ENCODE measurements at places on chromosomes 12 and 14.

DNA sequence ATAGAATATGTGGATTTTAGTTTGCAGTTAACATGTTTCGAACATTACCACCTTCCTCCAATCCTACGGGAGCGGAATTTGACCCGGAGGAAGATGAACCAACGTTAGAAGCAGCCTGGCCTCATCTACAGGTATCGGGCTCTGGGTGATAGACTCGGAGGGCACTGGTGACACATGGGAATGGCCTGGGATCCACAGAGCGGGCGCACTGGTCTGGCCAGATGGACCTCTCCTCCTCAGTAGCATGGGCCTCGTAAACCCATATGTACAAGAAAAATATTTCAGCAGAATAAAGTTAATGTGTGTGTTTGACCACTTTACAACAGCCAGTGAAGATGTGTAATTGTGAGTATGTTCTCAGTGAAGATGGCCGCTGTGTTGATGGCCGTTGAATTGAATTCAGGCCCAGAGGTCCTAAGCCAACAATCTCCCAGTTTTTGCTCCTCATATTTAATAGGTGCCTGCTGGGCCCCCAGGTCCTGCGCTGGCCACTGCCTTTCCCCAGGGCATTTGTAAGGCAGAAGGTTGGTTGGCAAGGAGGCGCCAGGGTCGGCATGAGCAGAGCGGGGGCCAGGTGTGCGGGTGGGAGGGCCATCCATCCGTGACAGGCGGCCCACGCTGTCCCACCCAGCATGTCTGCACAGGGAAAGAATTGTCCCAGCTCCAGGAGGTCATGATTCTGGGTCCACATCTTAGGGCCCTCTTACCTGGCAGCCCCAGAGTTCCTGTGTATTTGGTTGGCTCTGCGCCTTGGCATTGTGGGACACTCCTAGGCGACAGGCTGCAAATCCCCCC is 82.0 kb upstream of the DYNC1H1 start:
- no peak for DNase-seq

DNA sequence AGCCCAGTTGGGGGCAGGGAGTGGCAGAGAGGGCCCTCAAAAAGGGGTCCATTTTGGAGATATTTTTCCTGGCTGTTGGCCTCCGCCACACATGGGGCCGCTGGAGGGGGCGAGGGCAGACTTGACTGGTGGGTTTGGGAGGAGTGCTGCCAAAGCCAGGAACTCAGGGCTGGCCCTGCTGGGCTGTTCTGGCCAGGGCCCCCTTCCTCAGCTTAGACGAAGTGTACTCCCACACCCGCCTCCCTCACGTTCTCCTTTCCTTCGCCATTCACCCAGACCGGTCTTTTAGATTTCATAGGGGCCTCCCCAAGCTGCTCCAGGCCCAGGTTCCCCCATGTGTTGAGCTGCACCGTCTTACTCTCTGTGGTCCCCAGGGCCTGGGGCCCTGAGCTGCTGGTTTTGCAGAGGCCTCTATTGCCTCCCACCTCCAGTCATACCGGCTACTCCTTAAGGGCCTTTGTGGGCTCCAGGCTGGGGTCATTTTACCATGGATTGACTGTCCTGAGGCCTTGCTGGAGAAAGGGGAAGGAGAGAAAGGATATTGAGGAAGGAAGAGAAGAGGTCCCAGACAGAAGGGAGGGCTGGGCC is 1.3 kb downstream of the KRT7 start:
- DNase-seq: no peak

- no peak for DNase-seq
These were observed 27.3 kb downstream of the FRS2 start for GRCh38 chr12:69497308-69498026.

DNA sequence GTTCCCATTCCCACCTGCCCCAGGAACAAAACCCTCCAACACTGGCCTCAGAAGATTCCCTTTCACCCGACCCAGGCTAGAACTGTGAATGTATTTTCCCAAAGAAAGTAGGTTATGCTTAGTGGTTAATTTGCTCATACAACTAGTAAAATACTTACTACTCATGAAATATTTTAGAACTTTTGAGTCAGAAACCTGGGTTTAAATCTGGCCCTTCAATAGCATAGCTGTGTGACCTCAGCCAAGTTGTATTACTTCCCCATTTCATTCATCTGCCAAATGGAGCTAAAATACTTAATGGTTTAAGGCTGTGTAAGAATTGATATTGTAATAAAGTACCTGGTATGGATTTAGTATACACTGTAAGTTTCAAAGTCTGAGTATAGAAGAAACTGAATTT is 69.1 kb upstream of the DNM1L start:
- DNase-seq: no peak

DNA sequence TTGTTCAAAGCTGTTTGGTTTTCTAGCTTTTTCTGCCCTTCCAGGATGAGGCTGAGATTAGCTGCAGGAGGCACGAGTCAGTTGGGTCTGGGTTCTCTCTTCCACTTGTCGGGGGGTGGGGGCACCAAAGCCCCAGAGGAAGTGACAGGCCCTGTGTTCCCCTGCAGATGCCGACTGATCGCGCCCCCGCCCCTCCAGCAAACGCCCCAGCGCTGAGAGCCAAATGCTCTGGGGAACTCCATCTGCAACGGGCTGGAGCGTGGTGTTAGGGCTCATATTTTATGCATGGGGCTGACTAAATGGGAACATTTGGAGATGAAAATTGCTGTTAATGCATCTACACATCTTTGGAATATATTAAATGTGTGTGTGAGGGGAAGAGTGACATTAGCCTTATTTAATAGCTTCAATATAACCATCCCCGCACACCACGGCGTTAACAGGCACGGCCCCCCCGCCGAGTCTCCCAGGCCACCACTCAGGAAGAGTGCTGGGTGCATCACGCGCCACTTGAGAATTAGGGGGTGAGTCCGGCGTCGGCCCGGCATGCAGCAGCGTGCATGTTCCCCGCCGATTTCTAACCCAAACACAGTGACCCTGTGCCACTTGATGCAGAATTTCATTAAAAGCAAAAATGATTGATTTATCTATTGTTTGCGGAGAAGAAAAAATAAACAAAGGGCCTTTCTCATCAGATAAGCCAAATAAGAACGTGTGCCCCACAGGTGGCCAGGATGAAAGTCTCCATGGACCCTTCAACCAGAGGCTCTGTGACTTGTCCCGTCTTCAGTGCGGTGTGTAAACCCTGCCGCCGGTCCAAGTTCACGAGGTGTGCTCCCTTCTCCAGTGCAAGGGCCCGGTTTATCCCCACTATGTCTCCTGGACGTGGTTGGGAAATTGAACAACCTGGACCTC is 165.0 kb upstream of the RTL1 start:
- DNase-seq: no peak

DNA sequence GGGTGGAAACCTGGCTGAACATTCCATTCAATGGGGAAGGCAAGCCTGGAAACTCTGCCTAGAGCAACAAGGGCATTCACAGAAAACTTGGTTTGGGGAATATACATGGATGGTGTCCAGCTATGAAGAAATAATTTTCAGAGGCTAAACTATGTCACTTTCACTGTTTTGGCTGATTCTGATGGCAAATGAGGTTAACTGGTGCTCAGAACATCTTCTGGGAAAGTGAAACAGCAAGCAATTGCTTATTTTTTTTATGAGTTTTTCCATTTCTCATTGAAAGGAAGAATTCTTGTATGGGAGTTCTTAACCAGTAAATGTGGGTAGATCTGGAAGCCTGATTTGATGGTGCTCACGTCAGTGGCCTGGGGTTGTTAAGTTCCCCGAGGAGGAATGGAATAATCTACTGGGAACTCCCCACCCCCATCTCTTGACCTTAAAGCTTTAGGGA is 132.8 kb upstream of the BTG1 start:
- DNase-seq: no peak

DNA sequence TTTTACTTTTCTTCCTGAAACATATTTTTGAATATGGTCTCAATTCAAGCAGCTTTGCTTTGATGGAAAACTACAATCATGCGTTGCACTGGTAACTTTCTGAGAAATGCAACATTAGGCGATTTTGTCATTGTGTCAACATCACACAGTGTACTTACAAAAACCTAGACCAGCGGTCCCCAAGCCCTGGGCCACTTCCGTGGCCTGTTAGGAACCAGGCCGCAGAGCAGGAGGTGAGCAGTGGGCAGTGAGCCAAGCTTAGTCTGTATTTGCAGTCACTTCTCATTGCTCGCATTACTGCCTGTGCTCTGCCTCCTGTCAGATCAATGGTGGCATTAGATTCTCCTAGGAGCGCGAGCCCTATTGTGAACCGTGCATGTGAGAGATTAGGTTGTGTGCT is 163.7 kb upstream of the NOVA1 start:
- no peak for DNase-seq
